ENCODE measurements at places on chromosomes 7 and 10.

DNA sequence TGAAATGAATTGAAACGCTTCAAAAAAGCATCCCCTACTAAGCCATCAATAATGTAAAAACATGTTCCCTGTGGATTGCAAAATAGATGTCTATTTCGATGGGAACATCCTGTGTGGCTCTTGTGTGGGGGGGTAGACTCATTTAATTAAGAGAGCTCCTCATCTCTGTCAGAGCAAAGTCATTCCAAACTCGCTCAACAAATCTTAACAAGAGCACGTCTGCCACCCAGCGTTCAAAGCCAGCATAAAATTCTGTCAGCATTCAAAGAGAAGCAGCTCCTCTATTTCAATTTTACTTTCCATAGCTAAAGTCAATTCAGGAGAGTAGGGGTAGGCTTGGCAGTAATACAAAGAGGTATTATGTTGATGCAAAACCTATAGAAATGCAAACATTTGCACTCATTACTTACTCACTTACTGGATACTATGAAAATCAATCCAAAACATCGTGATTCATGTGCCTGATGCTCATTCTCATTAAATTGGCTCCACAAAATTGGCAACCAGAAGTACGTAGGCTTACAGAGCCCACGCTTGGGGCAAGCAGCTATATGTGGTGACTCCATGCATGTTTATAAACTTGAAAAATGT, 114.9 kb downstream of the IPMK start:
- peak; percentile 58 for DNase-seq

DNA sequence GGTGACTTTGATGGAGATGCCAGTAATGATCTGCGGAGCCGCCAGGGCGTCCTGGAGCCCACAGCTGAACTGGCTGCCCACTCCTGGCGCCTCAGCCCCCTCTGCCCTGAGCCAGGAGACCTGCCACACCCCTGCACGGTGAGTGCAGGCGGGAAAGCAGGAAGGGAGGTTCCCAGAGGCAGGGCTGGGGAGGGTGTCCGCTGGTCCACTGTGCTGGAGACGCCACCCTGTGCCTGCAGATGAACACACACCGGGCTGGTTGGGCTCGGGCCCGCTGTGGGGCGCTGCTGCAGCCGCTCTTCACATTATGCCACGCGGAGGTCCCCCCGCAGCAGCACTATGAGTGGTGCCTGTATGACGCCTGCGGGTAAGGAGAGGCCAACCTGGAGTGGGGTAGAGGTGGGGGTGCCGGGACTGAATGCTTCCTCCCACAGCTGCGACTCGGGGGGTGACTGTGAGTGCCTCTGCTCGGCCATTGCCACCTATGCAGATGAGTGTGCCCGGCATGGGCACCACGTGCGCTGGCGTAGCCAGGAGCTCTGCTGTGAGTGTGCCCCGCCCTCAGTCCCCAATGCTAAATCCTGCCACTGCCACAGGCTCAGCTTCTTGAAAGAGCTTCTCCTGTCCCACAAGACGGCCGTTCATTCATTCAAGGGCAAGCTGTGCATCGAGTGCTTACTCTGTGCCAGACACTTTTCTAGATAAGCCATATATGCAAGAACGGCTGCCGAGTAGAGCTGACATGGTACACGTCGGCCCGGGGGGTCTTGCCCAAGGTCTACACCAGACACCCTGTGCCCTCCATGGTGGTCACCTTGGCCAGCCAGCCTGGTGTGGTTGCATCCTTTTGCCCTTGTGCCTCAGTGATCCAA, 14.3 kb upstream of the ZNF467 start:
- peak; percentile 71 for DNase-seq

DNA sequence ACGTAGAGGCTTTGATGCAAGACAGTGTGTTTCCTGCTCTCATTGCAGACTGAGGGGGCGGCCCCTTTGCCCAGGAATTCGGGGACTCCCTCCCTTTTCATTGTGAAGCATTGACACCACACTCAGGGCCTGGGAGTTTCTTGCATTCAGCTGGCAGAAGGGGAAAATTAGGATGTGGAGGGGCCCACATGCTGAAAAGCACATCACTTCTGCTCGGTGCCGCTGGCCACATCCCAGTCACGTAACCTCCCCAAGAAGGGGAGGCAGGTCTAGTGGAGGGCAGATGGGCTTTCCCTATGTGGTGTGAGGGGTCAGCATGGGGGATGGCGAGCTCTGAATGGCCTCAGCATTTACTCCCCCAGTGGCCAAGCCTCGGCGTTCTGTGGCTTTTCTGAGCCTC, 47.9 kb downstream of the ADCY1 start:
- DNase-seq: no peak

GRCh38 chr10:34249634-34250033, 565.5 kb downstream of the PARD3 start:
- DNase-seq: no peak

- peak; percentile 82 for DNase-seq
These were observed 16.1 kb downstream of the PAPOLB start for GRCh38 chr7:4845740-4846142.

GRCh38 chr10:48924988-48925387, 14.7 kb downstream of the LRRC18 start:
- DNase-seq: no peak

DNA sequence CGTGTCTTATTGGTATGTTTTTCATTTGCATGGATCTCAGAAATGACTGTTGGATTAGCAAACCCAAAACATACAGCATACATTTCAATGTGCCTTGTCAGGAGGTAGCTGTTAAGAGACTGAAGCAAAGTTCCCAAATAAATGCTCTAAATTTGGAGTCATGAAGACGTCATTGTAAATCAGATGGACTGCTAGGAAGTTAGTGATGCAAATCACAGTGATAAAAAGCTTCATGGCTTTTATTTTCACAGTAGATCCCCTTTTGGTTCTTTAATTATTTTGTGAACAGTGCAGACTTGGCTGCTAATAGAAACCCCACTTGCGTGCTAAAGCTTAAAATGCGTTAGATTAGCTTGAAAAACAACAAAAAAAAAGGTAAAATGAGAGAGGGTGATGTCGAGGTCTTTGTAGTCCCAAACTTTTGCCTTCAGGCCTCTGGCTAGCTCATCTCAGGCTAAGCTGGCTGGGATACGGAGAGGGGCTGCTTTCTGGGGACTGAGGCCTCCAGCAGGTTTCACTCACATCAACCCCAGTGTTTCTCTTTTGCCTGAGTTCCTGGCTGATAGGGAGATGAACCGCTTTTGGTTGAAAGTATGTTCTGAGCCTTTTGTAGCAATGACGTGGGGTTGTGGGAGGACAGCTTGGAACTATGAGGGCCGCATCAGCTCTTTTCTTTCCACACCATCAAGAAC, 107.1 kb upstream of the CDCA7L start:
- DNase-seq: no peak

GRCh38 chr10:88608052-88608732, 21.6 kb downstream of the LIPJ start:
- DNase-seq: no peak

GRCh38 chr10:104750291-104750690, 109.2 kb downstream of the SORCS3 start:
- no peak for DNase-seq

DNA sequence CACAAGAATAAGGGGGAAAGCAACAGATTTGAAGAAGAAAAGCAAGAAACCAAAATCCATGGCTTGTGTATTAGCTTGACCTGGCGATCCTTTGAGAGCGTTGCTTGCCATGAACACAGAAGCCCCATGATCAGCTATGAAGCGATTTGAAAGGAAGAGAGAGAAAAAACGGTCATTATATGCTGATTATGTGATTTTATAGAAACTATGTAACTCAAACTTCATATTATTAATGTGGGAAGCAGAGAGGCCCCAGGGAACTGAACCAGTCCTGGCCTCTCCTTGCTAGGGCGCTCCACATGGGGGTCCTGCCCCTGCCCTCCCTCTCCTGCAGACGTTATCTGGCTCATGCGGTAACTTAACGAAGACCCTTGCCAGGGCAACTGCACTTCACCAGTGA, 306.1 kb upstream of the ADARB2 start:
- no peak for DNase-seq

DNA sequence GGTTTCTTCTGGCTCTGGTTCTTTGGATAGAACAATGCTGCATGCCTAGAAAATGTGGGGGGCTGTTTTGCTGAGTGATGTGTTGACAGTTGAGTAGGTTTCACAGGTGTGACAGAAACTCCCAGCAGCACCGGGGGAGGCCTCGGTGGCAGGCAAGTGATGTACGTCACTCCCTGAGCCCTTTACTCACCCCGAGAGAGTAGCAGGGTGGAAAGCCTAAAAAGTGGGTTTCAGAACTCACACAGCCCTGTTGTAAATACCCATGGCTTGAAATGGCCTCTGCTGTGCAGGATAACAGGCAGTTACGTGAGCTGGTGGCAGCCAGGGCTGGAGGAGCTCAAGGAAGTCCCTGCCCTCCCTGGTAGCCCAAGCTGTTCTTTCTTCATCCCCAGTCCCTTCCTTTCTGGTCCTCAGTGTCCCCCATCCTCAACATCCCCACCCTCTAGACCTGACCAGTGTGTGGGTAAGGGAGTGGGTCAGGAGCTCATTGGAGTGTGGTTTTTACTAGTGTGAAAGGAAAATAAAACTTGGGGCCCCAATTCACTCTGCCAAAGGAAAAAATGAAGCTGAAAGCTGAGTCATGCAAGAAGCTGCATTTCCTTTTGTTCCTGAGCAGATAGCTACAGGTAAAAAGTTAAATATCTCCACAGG, 258.1 kb downstream of the STK31 start:
- no peak for DNase-seq

- no peak for DNase-seq
These were observed 46.2 kb downstream of the MINDY4 start for GRCh38 chr7:30817371-30817767.

DNA sequence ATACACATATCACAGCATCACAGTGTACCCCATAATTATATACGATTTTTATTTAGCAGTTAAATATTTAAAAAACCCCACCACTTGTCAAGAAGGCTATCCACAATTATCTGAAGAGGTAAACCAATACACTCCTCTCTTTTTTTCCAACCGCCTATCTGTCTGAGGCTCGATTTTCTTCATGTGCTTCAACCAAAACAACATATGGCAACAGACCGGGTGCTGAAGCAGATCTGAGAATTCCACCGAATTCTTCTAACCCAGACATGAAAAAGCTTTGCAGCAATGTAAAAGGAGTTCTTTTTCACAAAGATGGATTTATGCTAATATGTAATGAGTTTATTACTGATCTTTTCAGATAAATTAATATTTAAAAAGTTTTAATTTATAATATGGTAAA, 132.4 kb upstream of the RHEB start:
- DNase-seq: no peak

GRCh38 chr7:2242541-2243429, 759 bp downstream of the NUDT1 start:
- peak; percentile 61 for DNase-seq

DNA sequence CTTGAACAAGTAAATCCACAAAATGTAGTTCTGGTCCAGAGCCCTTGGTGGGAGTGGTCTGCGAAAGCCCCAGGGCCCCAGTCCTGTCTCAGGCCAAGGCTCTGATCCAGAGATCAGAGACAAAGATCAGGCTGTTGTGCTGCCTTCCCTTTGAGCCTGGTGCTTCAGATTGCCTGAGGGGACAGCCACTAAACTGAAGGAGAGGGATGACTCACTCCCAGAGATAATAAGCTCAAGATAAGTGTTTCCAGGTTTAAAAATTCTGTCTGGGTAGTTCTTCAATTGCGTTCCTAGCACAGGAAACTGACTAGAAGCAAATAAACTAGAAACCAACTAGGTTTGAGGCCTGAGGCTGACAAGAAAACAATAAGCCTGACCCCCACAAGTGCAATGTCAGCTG, 190.2 kb downstream of the RAMP3 start:
- no peak for DNase-seq

DNA sequence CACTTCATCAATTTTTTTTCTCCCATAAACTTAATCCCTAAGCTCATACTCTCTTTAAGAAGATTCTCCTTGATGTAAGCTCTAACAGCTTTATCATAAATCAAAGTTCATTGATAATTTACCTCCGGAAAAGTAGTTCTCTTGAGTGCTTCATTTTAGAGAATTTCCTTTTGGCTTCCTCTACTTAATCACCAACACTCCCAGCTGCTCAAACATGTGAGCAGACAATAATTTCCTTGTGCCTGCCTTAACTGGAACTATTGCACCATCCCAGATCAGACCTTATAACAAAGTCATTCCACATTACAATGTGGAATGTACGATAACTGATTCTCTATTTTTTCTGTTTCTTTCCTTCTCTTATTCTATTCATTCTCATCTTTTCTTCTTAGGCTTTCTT, 5.9 kb downstream of the FEZF1 start:
- DNase-seq: no peak

DNA sequence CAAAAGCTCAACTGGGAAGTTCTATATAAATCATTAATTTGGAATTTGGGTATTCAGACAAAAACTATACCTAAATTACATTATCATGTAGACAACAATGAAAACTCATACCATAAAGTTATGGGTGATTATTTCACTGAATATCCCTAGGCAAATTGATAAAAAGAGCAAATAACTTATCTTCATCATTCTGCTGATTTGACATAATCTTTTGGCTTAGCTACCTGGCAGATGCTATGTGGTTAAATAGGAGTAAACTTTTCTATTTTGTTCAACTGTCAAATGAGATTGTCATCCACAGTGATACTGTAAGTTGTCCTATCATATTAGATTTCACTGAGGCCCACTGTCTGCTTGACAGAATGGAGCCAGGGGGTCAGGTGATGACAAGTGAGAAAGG, 148.9 kb upstream of the FEZF1 start:
- DNase-seq: no peak

DNA sequence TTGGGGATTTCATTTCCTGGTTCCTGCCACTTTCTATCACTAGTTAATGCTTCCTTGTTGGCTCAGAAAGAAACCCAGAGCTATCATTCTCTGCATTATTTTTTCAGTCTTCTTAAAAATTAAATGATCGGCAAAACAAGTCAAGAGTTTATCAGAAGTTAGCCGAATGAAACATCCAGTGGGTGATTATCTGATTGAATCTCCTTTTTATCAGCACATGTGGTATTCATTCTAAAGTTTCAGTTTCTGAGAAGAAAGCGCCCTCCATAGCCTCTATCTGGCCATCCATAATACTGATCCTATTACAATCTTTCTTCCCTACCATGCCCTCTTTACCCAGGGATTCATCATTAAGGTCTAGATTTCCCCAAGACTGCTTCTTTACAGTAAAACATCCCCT, 71.8 kb downstream of the OSBPL3 start:
- DNase-seq: no peak

DNA sequence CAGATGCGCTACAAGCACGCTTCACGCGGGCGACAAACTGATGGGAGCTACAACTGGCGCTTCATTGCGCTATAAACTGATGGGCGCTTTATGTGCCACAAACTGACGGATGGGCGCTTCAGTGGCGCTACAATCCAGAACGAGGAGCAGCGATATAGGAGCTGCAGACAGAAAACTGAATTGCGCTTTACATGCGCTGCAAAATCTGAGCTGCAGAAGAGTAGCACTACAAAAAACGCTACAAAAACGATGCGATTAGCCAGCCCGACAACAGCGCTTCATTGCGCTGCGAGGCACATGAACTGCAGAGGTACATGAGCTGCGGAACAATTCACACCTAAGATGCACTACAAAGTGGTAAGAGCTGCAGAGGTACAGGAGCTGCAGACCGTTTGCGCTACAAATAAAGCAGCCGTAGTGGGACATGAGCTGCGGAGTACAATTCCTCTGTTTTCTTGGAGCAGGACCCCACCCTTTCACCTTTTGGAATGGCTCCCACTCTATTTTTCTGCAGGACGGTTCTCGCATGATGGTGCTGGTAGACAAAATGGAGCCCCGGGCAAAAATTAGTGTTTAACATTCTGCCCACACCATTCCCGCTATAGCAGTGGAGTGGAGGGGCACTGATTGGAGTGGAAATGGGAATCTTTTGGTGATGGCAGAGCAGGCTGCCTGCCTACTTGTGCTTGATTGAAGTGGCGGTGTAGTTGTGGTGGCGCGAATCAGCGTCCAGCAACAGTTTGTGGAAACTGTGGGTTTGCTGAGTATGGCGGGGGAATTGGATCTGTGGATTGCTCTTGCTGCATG, 1.2 kb upstream of the SGCE start:
- DNase-seq: peak; percentile 55

Data from KBM-7 (cell line).